Activated CD8-positive, alpha-beta memory T cell treated with anti-CD3 and anti-CD28 coated beads for 1 hour (primary cell): ENCODE measurements at places on chromosomes 7 and 10.

GRCh38 chr7:125390981-125391380 lies 461.4 kb upstream of the POT1 start:
- DNase-seq = no peak

DNA sequence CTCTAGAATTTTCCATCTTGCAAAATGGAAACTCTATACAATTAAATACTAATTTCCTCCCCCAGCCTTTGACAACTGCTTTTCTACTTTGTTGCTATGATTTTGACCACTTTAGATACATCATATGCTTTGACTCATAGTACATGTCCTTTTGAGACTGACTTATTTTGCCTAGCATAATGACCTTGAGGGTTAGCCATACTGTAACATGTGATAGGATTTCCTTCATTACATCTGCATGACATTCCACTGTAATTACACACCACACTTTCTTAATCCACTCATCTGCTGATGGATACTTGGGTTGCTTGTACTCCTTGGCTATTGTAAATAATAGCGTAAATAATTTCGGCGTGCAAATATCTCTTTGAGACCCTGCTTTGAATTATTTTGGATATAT lies 127.7 kb downstream of the JAZF1 start:
- no peak for DNase-seq

GRCh38 chr10:71432101-71432905 lies 35.6 kb downstream of the CDH23 start:
- DNase-seq = no peak

DNA sequence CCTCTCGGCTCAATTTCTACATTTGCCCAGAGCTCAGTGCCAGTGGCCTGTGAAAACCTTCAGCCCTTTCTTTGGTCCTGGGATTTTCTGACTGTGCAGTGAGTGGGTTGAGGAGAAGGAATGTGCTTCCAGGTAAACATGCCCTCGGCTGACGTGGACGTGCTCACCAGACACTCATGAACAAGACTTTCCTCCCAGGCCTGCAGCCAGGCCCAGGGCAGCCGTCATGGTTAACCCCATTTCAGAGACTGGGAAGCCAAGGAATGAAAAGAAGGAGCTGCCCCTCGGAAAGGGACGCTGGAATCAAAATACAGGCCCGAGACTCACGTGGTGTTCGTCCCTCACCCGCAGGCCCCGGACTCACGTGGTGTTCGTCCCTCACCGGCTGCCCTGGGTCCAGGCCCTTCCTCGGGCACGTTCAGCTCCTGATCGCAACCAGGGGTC lies 8.8 kb upstream of the CALML5 start:
- no peak for DNase-seq

DNA sequence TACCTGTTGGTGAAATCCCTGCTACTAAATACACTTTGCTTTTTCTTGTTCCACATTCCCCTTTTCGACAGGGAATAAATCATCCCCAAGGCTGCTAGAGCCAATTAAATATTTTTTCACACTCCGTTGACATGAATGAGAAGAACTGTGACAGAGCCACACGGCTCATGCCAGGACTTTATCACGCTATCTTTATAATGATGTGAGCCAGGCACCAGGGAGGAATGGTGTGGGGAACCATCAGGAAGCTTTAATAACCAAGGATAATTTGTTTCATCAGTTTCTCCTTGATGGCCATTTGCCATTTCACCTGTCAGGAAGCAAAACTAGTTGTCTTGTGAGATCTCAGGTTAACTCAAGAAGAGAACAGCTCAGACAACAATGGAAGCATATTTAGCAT lies 193.0 kb upstream of the C7orf33 start:
- no peak for DNase-seq

- DNase-seq = no peak
Measured at GRCh38 chr7:81883801-81884393, 114.0 kb upstream of the HGF start.

DNA sequence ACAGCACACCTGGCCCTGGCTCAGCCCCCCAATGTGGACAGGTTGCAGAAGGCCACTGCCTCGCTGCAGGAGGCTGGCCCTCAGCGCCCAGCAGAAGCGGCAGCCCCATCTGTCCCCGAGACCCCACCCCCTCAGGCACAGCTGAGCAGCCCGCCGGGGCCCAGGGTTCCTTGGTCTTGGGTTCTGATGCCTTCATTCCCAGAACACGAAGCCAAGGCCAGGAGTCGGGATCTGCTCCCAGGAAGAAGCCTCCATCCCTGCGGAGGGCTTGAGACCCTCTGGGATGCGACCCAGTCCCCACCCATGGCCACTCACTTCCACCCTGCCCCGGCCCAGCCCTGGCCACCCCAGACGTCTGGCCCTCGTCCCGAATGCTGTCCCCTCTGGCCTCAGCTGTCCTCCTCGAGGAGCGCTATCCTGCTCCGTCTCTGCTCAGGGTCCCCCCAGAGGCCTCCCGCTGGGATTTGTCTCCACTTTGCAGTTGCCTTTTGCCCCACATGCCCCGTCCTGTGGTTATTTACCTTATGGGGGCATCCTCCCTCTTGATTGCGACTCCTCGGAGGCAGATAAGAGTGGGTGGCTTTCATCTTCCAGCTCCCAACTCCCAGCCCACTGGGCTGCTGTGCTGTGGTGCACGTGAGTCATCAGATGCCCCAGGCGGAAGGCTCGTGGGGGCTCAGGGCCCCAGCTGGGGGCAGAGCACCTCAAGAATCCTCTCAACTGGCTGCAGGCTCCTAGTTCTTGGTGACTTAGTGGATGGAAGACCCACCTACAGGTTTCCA lies 97.5 kb downstream of the MKI67 start:
- DNase-seq = no peak

GRCh38 chr7:50693455-50694130 lies 89.1 kb downstream of the GRB10 start:
- DNase-seq = no peak

- DNase-seq = no peak
Measured at GRCh38 chr7:50612704-50613103, 47.5 kb upstream of the DDC start.

GRCh38 chr10:122239578-122240257 lies 31.4 kb upstream of the BTBD16 start:
- DNase-seq = no peak

DNA sequence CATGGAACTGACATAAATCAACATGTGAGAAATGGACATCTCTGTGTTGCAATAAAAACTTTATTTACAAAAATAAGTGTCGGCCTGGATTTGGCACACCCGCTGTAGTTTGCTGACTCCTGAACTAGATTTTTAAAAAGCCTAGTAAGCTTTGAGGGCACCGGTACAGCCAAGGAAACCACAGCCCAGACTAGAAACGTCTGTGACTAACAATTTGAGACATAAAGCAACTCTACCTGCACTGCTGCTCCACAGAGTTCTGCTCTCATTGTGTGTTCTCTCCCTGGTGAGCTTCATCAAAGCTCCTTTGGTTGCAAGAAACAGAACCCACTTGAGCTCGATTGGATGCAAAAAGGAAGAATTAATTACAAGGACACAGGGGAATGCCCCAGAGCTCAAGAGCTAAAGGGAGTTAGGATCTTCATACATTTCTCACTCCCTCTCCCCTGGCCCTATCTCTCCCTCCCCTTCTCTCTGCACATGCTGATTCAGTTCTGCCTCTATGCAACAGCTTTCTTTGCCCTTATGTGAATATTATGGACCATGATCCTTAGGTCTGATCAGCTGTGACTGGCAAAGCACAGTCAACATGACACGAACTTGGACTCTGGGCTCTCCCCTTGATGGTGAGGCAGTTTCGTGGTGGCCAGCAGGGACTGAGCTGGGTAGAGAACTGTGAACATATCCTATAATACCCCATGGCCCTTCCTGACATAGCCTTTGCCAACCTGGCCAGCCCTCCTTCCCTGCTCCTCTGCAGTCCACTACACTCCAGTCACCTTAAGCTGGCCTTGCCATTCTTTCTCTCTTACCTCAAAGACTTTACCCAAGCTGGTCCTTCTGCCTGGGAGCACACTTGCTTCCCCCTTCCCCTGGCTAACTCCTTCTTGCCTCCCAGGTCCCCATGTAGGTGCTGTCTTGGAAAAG lies 77.5 kb upstream of the YAE1 start:
- DNase-seq = no peak

GRCh38 chr7:49014870-49015269 lies 90.5 kb downstream of the CDC14C start:
- DNase-seq = no peak

DNA sequence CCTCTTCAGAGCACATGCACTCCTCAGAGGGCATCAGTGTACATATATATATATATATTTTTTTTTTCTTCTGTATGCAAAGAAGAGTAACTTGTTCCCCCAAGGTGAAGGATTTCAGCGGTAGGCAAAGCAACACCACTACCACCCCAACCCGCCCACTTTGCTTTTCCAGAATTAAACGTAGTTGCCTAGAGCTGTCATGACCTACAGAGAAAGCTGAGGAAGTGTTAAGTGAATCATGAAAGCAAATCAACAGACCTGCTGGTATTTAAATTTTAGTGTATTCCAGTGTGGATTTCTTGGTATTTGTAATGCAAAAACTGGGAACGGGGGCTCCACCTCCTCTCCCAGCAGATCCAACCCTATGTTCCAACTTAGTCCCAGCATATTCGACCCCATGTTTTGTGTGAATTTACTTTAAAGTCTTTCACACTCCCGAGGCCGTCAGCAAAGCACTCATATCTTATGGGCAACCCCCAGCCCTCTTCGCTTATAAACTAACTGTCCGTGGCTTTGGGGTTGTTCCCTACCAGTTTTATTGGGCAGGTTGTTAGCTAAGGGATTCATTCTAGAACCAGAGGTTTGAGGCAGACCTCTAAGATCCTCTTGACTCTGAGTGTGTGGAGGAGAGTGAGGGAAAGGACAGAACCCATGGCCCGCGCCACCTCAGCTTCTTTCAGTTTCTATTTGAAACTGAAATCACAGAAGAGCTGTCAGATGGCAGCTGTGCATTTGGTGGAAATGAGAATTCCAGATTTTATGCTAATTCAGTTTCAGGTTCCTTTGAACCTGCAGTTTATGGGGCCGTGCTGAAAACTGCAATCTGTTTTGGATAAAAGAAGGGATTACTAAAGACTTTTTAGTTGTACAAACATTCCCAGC lies 450.2 kb upstream of the GALNT17 start:
- no peak for DNase-seq

- no peak for DNase-seq
Measured at GRCh38 chr7:126398851-126399529, 853.8 kb downstream of the GRM8 start.

GRCh38 chr7:117937049-117937752 lies 64.0 kb upstream of the CTTNBP2 start:
- DNase-seq = no peak

DNA sequence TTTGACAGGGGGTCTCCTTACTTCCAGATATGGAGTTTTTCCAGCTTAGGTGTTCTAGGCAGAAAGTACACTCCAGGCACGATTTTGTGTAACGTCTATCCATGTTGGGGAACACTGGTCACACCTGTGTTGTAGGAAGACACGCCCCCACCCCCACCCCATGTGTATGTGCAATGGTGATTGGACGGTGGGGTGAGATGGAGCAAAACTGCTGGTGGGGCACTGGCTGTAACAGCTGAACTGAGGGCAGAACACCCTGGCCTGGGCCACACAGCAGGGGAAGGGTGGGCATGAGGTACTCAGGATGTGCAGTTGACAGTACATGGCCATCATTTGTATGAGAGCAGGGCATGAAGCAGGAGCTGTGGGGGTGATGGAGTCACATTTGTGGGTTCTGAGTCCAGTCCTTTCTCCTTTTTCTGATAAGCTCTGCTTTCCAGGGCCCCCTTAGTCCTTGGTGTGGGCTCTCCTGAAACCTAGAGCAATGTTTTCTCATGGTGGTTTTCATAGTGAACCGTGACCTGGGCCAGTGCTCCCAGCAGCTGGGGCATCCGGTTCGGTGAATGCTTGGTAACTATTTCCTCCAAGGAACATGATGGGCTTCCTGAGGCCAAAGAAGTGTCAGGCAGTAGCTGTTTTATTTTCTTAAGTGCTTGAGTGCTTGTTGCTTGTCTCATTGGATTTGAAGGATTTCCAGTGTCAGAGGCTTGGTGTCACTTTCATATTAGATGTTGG lies 63.4 kb upstream of the AQP1 start:
- DNase-seq = no peak

DNA sequence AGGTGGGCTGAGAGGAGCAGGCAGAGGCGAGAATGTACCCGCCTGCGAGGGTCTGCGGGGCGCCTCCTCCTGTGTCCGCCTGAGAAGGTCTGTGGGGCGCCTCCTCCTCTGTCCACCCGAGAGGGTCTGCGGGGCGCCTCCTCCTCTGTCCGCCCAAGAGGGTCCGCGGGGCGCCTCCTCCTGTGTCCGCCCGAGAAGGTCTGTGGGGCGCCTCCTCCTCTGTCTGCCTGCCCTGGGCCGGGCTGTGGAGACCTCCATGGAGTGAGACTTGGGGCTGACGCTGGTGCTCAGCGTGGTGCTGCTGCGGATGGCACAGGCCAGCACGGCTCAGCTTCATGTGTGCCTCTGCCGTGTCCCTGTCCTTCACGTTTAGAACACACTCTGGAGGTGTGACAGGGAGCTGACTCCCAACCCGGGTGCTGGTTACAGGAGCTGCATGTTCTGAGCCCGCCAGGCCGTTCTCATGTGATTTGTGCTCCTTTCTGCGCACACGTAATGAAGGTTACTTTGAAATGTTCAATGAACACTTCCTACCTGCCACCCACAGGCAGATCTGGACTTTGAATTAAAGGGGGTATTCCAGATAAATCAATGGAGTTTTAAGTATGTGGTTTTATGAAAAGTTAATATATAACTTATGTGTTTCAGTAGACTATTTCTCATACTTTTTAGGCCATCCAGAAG lies 20.5 kb upstream of the GET4 start:
- no peak for DNase-seq

GRCh38 chr10:68284062-68285001 lies 47.5 kb upstream of the HNRNPH3 start:
- DNase-seq = no peak

DNA sequence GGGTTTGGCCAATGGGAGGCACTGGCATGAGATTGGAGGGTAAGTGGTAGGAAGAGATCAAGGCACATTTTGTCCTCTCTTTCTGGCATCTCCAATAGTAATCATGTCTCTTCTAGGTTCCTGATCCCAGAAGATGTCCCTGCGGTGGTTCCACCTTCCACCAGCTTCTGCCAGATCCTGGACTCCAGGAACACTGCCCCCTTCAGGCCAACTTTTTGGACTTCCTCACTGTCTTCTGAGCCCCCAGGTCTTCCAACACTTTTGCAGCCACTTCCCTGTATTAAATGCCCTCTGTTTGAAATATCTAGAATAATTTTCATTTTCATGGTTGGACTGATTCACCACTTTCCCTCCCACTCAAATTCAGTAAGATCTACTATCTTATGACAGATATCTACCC lies 60.9 kb downstream of the BAMBI start:
- no peak for DNase-seq

- DNase-seq = no peak
Measured at GRCh38 chr10:114680543-114681117, 22.6 kb upstream of the ABLIM1 start.

DNA sequence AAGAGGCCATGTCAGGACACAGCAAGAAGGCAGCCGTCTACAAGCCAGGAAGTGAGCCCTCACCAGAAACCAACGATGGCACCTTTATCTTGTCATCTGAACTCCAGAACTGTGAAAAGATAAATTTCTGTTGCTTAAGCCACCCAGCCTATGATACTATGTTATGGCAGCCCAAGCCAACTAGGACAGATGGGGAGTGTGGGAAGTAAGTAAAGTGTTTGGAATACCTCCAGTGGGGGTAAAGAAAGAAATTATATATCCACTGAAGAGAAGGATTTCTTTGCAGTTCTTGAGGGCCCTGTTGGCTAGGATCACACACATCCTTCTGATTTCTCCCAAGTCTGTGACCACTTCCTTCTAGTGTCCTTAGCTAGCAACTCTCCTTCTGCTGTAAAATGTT lies 384.4 kb downstream of the TNS3 start:
- no peak for DNase-seq
